Sigmoid colon (tissue), 7 donors: ENCODE measurements at places on chromosomes 5 and 9.

- no peak for DNase-seq
- H3K4me3 ChIP-seq, result no peak overlapping the region
Observed at GRCh38 chr5:107666051-107666655, 4.6 kb downstream of the EFNA5 start.

GRCh38 chr9:20948703-20949102 lies 82.7 kb downstream of the HACD4 start:
- DNase-seq, result no peak
- no peak overlapping the region for H3K27ac ChIP-seq
- no peak overlapping the region for H3K4me3 ChIP-seq
- H3K36me3 ChIP-seq, result peaks cover 7% of the 10 kb centered on the region

GRCh38 chr5:127810707-127811490 lies 107.7 kb downstream of the CCDC192 start:
- no peak overlapping the region for H3K27ac ChIP-seq
- no peaks in the 10 kb centered on the region for H3K36me3 ChIP-seq
- H3K27me3 ChIP-seq, result no peaks in the 10 kb centered on the region
- no peaks in the 10 kb centered on the region for H3K4me1 ChIP-seq

- no peaks in the 10 kb centered on the region for H3K27me3 ChIP-seq
- no peak overlapping the region for H3K27ac ChIP-seq
- no peaks in the 10 kb centered on the region for H3K4me1 ChIP-seq
- no peak for DNase-seq
- H3K36me3 ChIP-seq, result no peaks in the 10 kb centered on the region
Observed at GRCh38 chr5:58937031-58937681, 354.3 kb downstream of the RAB3C start.

- DNase-seq, result peak; percentile 58
- H3K36me3 ChIP-seq, result no peaks in the 10 kb centered on the region
- H3K27me3 ChIP-seq, result no peaks in the 10 kb centered on the region
- H3K4me1 ChIP-seq, result no peaks in the 10 kb centered on the region
- H3K27ac ChIP-seq, result no peak overlapping the region
Observed at GRCh38 chr5:179153341-179153901, 93.2 kb downstream of the ZNF354C start.

DNA sequence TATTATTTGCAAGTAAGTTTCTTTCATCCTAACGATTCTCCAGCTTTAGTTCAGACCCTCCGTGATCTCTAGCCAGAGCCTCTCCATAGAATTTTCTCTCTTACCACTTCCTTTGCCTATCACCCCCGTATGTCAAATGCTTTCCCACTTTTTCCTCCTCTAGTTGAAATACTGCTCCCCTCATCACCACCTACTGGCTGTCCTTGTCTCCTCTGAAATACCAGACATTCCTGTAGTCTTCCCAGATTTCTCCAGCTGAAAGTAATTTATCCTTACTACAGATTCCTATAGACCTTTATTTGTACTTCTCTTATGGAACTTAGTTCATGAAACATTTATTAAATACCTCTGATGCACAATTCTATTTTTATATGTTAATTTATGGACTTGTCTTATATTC lies 36.0 kb upstream of the GLIPR2 start:
- no peaks in the 10 kb centered on the region for H3K27me3 ChIP-seq
- H3K36me3 ChIP-seq, result no peaks in the 10 kb centered on the region
- no peaks in the 10 kb centered on the region for H3K4me1 ChIP-seq
- DNase-seq, result no peak

- no peak overlapping the region for H3K27ac ChIP-seq
- no peaks in the 10 kb centered on the region for H3K36me3 ChIP-seq
- H3K4me3 ChIP-seq, result no peak overlapping the region
- no peaks in the 10 kb centered on the region for H3K4me1 ChIP-seq
- no peaks in the 10 kb centered on the region for H3K27me3 ChIP-seq
Observed at GRCh38 chr9:135673941-135674340, 10.8 kb downstream of the LCN9 start.

- peak overlapping the region; percentile 21 for H3K27ac ChIP-seq
- H3K4me1 ChIP-seq, result peaks cover 90% of the 10 kb centered on the region
- H3K36me3 ChIP-seq, result no peaks in the 10 kb centered on the region
- H3K4me3 ChIP-seq, result no peak overlapping the region
- no peaks in the 10 kb centered on the region for H3K27me3 ChIP-seq
- DNase-seq, result no peak
Observed at GRCh38 chr9:91902475-91903125, 47.4 kb downstream of the ROR2 start.

DNA sequence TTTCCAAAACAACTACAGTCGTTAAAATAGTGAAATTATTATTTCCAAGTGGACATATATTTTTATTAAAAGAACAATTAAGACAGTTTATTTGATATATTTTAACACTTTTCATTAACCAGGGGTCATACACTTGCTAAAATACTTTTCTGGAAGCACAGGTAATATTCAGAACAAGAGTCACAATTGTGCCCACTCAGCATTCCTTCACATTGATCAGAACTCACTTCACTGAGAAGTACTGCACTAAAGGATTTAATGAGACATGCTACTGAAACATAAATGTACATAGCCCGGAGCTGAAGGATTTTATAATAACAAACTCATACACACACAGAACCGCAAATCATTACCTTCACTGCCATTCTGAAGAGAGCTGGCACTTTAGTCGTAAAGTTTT lies 361.8 kb downstream of the ARL15 start:
- DNase-seq, result no peak
- H3K36me3 ChIP-seq, result no peaks in the 10 kb centered on the region
- no peak overlapping the region for H3K4me3 ChIP-seq

DNA sequence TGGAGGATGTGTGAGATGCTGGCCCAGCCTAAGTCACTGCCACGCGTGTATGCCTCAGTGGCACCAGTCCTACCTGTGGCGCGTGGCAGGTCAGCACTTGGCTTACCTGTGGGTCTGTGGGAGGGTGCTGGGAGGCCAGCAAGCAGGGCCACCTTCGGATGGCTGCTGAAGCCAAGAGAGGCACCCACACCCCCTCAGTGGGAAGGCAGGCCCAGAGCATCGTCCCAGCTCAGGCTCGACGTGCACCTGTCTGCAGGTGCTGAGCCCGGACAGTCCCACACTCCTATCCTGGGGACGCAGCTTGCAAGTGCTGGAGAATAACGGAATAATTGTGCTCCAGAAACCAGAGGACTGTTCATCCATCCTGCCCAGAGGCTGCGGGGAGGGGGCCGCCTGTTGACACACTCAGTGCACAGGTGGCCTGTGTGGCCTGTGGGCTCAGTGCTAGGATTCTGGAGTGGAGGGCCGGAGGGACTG lies 24.0 kb downstream of the NKD2 start:
- H3K27me3 ChIP-seq, result peaks cover 8% of the 10 kb centered on the region
- H3K27ac ChIP-seq, result no peak overlapping the region
- peak; percentile 52 for DNase-seq

GRCh38 chr5:139765409-139766217 lies 30.0 kb upstream of the PSD2 start:
- peaks cover 7% of the 10 kb centered on the region for H3K4me1 ChIP-seq
- H3K4me3 ChIP-seq, result peak overlapping the region; percentile 57
- no peaks in the 10 kb centered on the region for H3K36me3 ChIP-seq
- DNase-seq, result peak; percentile 81

GRCh38 chr9:97860451-97861147 lies 7.6 kb downstream of the FOXE1 start:
- H3K4me1 ChIP-seq, result peaks cover 12% of the 10 kb centered on the region
- no peaks in the 10 kb centered on the region for H3K36me3 ChIP-seq
- no peak overlapping the region for H3K27ac ChIP-seq
- no peak overlapping the region for H3K4me3 ChIP-seq
- peaks cover 29% of the 10 kb centered on the region for H3K27me3 ChIP-seq

GRCh38 chr9:78021697-78022096 lies 9.9 kb downstream of the GNAQ start:
- DNase-seq, result no peak
- H3K4me3 ChIP-seq, result no peak overlapping the region
- H3K27me3 ChIP-seq, result no peaks in the 10 kb centered on the region

DNA sequence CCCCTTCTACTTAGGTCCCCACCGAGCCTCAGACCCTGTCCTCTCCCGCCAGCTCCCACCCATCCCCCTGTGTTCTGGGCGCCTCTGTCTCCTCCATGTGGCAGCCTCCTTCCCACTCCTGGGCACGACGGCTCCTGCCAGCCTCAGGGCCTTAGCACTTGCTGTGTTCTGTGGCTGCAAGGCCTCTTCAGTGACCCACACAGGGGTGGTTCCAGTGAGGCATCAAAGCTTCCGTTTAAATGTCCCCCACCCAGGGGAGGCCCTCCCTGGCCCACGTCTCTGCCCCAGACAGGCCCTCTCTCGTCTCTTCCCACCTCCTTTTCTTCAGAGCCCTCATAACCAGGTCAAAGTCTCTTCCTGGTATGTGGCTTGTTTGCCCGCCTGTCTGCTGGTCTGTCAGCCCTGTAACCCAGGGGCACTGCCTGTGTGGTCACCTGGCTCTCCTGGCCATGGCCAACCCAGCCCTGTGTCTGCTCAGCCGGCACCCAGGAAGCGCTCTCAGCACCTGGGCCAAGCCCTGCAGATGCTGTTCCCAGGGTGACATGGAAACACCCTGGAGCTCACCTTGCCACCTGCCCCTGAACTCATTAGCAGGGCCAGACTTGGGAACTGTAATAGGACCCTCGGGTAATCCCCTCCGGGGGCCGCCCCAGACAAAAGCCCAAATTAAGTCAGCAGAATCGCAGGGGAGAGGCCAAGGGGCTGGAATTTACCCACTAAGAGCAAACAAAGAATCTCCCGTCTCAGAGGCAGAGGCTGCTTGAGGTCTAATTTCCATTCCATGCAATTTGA lies 33.7 kb downstream of the LHX3 start:
- no peak overlapping the region for H3K4me3 ChIP-seq
- no peaks in the 10 kb centered on the region for H3K4me1 ChIP-seq
- DNase-seq, result no peak

GRCh38 chr5:150163547-150164059 lies 3.0 kb upstream of the CDX1 start:
- DNase-seq, result peak; percentile 89
- peak overlapping the region; percentile 51 for H3K27ac ChIP-seq
- peaks cover 5% of the 10 kb centered on the region for H3K4me1 ChIP-seq
- no peaks in the 10 kb centered on the region for H3K36me3 ChIP-seq

GRCh38 chr5:160097991-160098390 lies 21.3 kb downstream of the PWWP2A start:
- peaks cover 9% of the 10 kb centered on the region for H3K36me3 ChIP-seq
- no peaks in the 10 kb centered on the region for H3K27me3 ChIP-seq
- no peak overlapping the region for H3K27ac ChIP-seq
- peaks cover 20% of the 10 kb centered on the region for H3K4me1 ChIP-seq
- no peak for DNase-seq

GRCh38 chr5:120615967-120616645 lies 152.0 kb downstream of the PRR16 start:
- peaks cover 7% of the 10 kb centered on the region for H3K4me1 ChIP-seq
- H3K4me3 ChIP-seq, result no peak overlapping the region
- DNase-seq, result no peak
- H3K36me3 ChIP-seq, result no peaks in the 10 kb centered on the region

GRCh38 chr5:135565725-135566421 lies 12.9 kb downstream of the CXCL14 start:
- H3K4me1 ChIP-seq, result no peaks in the 10 kb centered on the region
- H3K4me3 ChIP-seq, result no peak overlapping the region
- peak; percentile 74 for DNase-seq
- H3K27me3 ChIP-seq, result no peaks in the 10 kb centered on the region

GRCh38 chr9:3508078-3508431 lies 17.7 kb downstream of the RFX3 start:
- H3K27ac ChIP-seq, result peak overlapping the region; percentile 56
- no peaks in the 10 kb centered on the region for H3K36me3 ChIP-seq
- DNase-seq, result no peak
- H3K4me3 ChIP-seq, result no peak overlapping the region
- H3K27me3 ChIP-seq, result no peaks in the 10 kb centered on the region

DNA sequence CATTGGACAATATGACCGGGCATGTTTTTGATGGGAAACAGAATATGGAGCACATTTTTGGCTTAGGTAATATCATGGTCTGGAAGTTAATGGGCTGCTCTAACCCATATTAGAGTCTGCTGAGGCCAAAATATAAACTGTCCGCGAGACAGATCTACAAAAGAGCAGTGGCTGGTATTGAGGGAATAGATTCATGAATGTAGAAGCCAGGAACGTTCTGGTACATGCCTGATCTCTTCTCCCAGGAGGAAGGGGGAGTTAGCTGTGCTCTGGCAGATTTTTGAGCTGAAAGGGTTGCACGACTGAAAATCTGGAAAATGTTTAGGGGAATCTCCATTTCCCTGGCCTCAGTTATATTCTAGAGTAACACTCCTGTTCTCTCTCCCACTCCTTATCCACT lies 42.9 kb upstream of the ZFR start:
- H3K27me3 ChIP-seq, result no peaks in the 10 kb centered on the region
- no peaks in the 10 kb centered on the region for H3K36me3 ChIP-seq
- no peak overlapping the region for H3K4me3 ChIP-seq
- no peak for DNase-seq
- H3K4me1 ChIP-seq, result no peaks in the 10 kb centered on the region

DNA sequence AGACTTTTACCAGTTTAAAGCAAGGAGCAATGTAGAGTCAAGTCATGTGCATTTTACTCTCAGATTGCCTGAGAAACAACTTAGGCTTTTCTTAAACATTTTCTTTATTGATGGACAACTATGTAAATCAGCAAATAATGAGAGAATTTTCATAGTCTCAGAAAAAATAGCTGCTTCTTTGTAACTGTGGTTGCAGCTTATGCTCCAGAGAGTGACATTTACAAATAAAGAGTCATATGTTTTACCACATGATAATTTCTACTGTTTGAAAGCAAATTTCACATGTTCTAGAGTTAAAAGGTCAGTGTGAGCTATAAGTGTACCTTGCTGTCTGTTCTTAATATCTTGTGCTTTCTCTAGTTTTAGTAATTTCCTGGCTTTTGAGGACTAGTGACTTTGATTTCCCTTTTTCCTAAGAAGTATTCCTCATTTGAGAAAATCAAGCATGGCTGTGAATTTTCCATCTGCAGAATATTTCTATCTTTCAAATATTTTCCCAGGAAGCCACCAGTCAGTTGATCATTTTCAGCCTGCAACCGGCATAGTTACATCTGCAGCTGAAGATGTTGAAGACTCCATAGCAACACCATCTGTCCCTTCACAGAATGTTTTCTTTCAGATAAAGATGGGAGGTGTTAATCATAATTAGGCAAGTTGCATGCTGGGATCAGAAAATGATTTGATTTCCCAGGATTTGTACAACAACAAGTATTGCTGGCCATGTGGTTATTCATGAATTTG lies 229.9 kb downstream of the SGCD start:
- no peak for DNase-seq
- peaks cover 6% of the 10 kb centered on the region for H3K36me3 ChIP-seq
- H3K4me3 ChIP-seq, result no peak overlapping the region
- peaks cover 12% of the 10 kb centered on the region for H3K4me1 ChIP-seq

- DNase-seq, result no peak
- no peak overlapping the region for H3K4me3 ChIP-seq
- peaks cover 17% of the 10 kb centered on the region for H3K4me1 ChIP-seq
- H3K27me3 ChIP-seq, result no peaks in the 10 kb centered on the region
Observed at GRCh38 chr9:81559709-81560108, 129.6 kb downstream of the TLE1 start.

- no peaks in the 10 kb centered on the region for H3K4me1 ChIP-seq
- H3K27me3 ChIP-seq, result peaks cover 13% of the 10 kb centered on the region
- no peak for DNase-seq
- H3K4me3 ChIP-seq, result no peak overlapping the region
Observed at GRCh38 chr9:134957165-134957944, 39.6 kb upstream of the FCN1 start.
